ENCODE measurements at places on chromosomes 11 and 22. TPM values are rescaled to one million over a fixed set of nuclear protein-coding genes. Genes with fewer than 3 reads are reported as not detected.

GRCh38 chr22:28743852-28744251, 2.0 kb downstream of the HSCB start:
- no peaks in the 10 kb centered on the region for H3K27me3 ChIP-seq
- H3K4me1 ChIP-seq: no peaks in the 10 kb centered on the region
- no peaks in the 10 kb centered on the region for H3K36me3 ChIP-seq
- no peak overlapping the region for H3K4me3 ChIP-seq
- no peak overlapping the region for H3K27ac ChIP-seq
- no peak for DNase-seq

The NDUFS8 gene
- 163 TPM for total RNA-seq

GRCh38 chr22:50257041-50257440, 4.4 kb downstream of the MAPK12 start:
- no peaks in the 10 kb centered on the region for H3K36me3 ChIP-seq
- H3K4me3 ChIP-seq: no peak overlapping the region
- H3K27ac ChIP-seq: no peak overlapping the region

GRCh38 chr11:131481971-131482370, 111.6 kb downstream of the NTM start:
- no peak for DNase-seq
- no peaks in the 10 kb centered on the region for H3K36me3 ChIP-seq
- H3K27ac ChIP-seq: no peak overlapping the region
- no peak overlapping the region for H3K4me3 ChIP-seq

The POU2AF3 gene
- 6.4 TPM for total RNA-seq

The SCT gene
- not detected for total RNA-seq

DNA sequence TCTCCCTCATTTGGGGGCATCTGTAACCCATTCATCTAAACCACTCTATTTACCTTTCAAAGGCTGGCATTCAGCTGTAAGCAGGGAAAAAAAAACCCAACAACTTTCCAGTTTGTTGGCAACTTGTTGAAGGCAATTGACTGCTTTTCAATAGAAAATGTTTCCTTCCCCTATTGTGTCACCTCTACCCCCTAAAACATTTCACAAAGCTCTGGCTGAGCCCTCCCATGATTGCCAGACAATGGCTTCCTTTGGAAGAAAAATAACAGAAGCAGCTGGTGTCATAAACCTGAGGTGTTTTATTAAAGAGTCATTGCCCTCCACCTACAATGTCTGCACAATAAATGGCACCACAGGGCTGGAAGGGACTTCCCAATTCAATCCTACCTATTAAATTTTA, 22.1 kb upstream of the PSMA1 start:
- no peaks in the 10 kb centered on the region for H3K27me3 ChIP-seq
- DNase-seq: no peak
- H3K4me3 ChIP-seq: no peak overlapping the region
- H3K27ac ChIP-seq: no peak overlapping the region
- H3K36me3 ChIP-seq: no peaks in the 10 kb centered on the region
- peaks cover 2% of the 10 kb centered on the region for H3K4me1 ChIP-seq

GRCh38 chr11:18144243-18144642, 11.9 kb downstream of the MRGPRX3 start:
- no peak overlapping the region for H3K27ac ChIP-seq
- no peaks in the 10 kb centered on the region for H3K4me1 ChIP-seq
- H3K4me3 ChIP-seq: no peak overlapping the region
- H3K27me3 ChIP-seq: no peaks in the 10 kb centered on the region
- DNase-seq: no peak

The FXYD6 gene
- total RNA-seq: 322 TPM

The PKDREJ gene
- total RNA-seq: 0.17 TPM

DNA sequence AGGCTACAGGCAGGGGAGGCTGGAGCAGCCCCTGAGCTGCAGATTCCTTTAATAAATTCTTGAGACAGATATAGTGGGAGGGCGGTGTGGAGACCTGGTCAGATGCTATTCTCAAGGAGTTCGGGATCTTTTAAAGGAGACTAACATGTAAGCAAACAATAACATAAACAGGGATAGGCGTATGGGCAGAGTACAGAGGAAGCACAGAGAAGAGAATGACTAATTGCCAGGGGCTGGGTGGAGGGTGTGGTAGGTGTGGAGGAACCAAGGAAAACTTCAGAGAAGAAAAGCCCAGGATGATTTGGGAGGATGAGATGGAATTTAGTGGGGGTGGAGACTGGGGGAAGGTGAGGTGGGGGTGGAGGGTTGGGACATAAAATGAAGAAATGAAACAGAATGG, 9.7 kb upstream of the HEPHL1 start:
- H3K36me3 ChIP-seq: no peaks in the 10 kb centered on the region
- DNase-seq: no peak
- H3K27me3 ChIP-seq: no peaks in the 10 kb centered on the region
- H3K27ac ChIP-seq: no peak overlapping the region

GRCh38 chr11:121661880-121662486, 209.2 kb upstream of the SORL1-AS1 start:
- H3K4me3 ChIP-seq: no peak overlapping the region
- no peaks in the 10 kb centered on the region for H3K36me3 ChIP-seq
- DNase-seq: no peak
- peaks cover 5% of the 10 kb centered on the region for H3K4me1 ChIP-seq

DNA sequence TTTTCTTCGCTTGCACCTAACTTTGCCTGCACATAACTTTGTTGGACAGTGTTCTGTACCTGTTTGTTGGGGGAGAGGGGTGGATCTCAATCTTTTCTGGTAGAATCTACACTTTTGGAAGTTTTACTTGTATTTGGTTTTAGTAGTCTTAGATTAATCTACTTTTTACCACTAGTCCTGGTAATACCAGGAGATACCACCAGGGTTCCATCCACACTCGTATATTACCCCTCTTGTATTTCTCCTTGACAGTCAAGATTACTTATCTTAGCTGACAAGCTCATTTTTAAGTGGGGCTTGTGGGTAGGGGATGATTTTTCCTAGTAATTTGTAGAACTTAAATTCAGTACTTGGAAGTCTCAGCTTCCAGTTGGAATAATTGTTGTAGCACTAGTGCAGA, 37.3 kb upstream of the TECTA start:
- H3K27me3 ChIP-seq: no peaks in the 10 kb centered on the region
- H3K36me3 ChIP-seq: no peaks in the 10 kb centered on the region
- H3K4me3 ChIP-seq: no peak overlapping the region
- DNase-seq: no peak
- no peaks in the 10 kb centered on the region for H3K4me1 ChIP-seq

DNA sequence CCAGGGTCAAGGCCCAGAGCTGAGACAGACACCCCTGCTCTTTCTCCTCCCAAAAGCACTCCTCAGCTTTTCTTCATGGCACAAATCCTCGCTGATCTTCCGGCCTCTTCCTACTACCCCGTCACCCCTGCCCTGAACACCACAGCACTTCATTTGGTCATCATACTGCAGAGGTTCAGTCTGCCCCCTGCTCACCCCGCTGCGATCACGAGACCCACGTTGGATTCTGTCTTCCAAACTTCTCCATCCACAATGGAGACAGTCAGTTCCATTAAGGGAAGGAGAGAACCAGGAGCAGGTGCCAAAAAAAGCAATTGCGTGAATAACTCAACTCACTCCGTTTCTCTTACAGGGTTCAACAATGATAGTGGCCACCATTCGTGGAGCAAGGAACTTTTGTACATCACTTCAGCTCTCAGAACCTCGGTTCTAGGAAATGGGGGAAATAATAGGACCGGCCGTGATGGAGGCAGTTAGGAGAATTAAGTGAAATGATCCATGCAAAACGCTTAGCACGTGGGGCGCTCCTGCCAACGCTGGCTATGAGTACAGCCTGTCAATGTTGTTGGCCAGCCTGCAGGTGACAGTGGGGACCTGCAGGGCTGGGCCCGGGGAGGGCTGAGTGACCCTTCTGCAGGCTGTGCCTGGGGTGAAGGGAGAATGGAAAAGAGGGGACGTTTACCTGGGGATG, 45.9 kb downstream of the MN1 start:
- no peaks in the 10 kb centered on the region for H3K27me3 ChIP-seq
- H3K27ac ChIP-seq: no peak overlapping the region
- peaks cover 9% of the 10 kb centered on the region for H3K4me1 ChIP-seq

The CASP5 gene
- total RNA-seq: not detected

DNA sequence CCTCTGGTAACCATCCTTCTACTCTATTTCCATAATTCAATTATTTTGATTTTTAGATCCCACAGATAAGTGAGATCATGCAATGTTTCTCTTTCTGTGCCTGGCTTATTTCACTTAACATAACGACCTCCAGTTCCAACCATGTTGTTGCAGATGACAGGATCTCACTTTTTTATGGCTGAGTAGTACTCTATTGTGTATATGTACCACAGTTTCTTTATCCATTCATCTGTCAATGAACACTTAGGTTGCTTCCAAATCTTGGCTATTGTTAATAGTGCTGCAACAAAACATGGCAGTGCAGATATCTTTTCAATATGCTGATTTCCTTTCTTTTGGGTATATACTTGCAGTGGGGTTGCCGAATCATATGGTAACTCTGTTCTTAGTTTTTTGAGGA, 286.4 kb upstream of the C11orf87 start:
- H3K4me3 ChIP-seq: no peak overlapping the region
- H3K27me3 ChIP-seq: no peaks in the 10 kb centered on the region
- no peaks in the 10 kb centered on the region for H3K36me3 ChIP-seq
- no peak for DNase-seq
- no peak overlapping the region for H3K27ac ChIP-seq
- H3K4me1 ChIP-seq: no peaks in the 10 kb centered on the region

- DNase-seq: no peak
- no peak overlapping the region for H3K27ac ChIP-seq
- H3K36me3 ChIP-seq: no peaks in the 10 kb centered on the region
These were observed 15.5 kb upstream of the TSKU start for GRCh38 chr11:76767659-76768058.

DNA sequence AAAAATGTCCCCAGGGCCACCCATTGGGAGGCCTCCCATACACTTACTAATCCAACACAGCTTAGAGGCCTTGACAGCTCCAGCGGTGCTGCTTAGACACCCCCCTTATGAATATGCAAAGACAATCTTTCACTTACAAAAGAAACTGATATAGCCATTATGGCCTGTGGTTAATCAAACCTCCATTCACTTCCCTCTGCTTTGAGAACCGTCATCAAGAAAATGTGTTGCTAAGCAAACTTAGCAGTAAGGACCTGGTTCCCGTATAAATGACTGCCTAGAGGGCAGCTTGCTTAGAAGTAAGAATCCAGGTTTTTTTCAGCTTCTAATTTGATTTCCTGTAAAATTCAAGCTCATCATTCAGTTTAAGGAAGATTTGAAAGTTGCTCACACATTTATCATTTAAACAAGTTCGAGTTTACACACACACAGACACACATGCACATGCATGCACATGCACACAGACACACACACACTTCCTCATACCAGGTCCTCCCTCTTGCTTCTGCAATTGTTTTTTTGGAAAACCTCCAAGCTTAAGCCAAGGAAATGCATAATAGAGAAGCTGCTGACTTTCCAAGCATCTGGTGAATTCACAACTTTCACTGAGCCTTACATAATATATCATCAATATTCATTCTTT, 137.7 kb upstream of the BLID start:
- no peaks in the 10 kb centered on the region for H3K36me3 ChIP-seq
- no peak for DNase-seq
- no peak overlapping the region for H3K27ac ChIP-seq
- H3K27me3 ChIP-seq: no peaks in the 10 kb centered on the region
- H3K4me1 ChIP-seq: peaks cover 3% of the 10 kb centered on the region

- H3K27ac ChIP-seq: no peak overlapping the region
- peaks cover 1% of the 10 kb centered on the region for H3K4me1 ChIP-seq
These were observed 37.1 kb upstream of the NFRKB start for GRCh38 chr11:129932381-129933067.

GRCh38 chr11:33643167-33643824, 57.3 kb downstream of the C11orf91 start:
- no peaks in the 10 kb centered on the region for H3K4me1 ChIP-seq
- H3K4me3 ChIP-seq: no peak overlapping the region
- H3K27me3 ChIP-seq: no peaks in the 10 kb centered on the region
- H3K27ac ChIP-seq: no peak overlapping the region

GRCh38 chr11:62406034-62406433, 12.8 kb upstream of the SCGB1A1 start:
- H3K27me3 ChIP-seq: no peaks in the 10 kb centered on the region
- H3K4me1 ChIP-seq: peaks cover 16% of the 10 kb centered on the region
- peak overlapping the region; percentile 51 for H3K27ac ChIP-seq
- no peak overlapping the region for H3K4me3 ChIP-seq
- no peaks in the 10 kb centered on the region for H3K36me3 ChIP-seq

- no peaks in the 10 kb centered on the region for H3K36me3 ChIP-seq
- H3K4me3 ChIP-seq: no peak overlapping the region
- no peak for DNase-seq
- peak overlapping the region; percentile 43 for H3K27ac ChIP-seq
- H3K4me1 ChIP-seq: peaks cover 17% of the 10 kb centered on the region
- no peaks in the 10 kb centered on the region for H3K27me3 ChIP-seq
These were observed 44.9 kb downstream of the PITPNB start for GRCh38 chr22:27874185-27874584.
